ENCODE measurements at places on chromosomes 3 and 15.

DNA sequence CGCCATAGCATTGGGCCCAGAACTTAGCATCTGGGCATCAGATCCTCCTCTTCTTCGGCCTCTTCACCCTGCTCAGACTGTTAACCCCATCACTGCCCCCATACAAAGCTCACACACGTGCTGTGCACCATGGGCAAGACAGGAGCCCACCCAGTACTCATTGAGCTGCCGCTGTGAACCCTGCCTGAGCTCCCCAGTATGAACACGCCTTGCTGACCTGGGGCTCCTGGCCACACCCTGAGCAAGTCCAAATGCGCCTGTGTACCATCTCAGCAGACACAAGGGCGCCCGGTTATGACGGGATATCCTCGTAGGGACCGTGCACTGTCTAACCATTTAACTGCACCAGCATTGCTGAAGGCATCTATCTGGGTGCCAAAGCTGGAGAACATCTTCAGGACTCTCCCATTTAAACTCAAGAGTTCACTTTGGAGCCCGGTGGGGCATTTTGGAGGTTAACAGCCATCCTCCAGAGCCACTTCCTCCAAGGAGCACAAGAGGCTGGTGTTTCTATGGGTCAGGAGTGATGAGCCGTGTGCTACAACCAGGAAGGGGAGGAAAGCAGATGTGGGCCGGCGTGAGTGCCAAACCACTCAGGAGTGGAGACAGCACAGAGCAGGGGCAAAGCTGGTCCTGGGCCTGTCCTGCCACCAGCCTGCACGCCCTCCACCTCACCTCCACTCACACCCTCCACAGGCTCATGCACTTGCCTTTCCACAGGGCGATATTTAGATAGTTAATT, 12.1 kb downstream of the PRR23E start:
- DNase-seq = no peak

DNA sequence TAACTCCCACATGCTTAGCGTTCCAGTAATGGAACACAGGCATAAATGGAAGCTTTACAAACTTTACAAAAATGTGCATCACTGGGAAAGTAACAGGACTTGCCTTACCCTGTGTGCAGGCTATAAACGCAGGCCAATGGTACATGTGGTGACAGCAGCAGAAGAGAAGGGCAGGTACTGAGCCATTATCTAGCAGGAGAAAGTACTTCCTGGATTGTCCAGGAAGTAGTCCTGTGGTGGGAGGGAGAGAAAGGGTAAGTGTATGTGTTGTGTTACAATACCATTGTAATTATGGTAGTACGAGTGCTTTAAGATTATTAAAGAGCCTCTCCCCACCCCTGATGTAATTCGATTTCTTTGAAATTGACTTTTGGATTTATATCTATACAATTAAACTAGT, 5.3 kb downstream of the ATP1B3 start:
- DNase-seq = no peak

DNA sequence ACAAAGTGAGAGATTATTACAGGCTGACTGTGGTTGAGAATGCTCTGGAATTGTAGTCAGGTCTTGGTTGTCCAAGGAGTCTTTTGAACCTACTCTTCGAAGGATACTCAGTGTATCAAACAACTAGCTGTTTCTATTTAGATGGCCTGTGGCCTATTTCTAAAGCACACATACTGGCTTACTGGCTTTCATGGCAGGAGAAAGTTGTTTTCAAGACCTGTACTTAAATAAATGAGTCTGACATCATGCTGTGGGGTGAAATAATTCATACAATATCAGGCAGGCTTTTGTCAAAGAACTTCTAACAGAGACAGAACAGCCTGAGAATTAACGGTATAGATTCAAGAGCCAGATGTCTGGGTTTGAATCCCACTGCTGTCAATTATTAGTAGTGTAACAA, 316.7 kb upstream of the SEMA6D start:
- no peak for DNase-seq

DNA sequence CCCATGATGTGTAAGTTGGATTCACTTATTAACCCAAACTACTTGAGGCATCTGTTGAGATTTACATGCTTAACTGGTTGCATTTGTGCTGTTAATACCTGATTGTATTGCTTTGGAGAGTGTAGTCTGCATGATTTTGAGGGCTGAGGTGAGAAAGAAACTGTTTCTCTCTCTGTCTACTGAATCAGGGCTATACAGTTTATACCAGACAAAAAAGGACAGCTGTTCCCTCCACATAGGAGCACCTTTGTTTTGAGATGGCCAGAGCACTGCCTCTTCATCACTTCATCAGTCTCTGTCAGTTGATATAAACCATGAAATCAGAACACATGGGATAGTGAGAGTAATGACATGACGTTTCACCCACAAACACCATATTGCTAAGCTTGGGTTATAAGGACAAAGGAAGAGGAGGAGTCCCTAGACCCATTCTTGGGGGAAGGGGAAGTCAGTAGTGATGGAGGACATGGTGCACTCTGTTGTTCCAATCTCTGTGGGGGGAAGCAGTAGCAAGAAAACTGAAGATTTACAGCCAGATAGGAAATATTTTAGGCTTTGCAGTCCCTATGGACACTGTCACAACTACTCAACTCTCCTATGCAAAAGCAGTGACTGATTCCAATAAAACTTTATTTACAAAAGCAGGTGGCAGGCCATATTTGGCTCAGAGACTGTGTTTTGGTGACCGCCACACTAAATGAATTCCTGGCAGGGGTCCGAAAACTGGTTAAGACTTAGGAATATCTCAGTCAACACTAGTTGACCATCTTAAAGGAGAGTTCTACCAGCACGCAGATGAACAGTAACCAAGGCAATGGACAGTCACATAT, 123.9 kb upstream of the NR2E3 start:
- DNase-seq = no peak

- DNase-seq = no peak
Measured at GRCh38 chr3:49173792-49174170, 2.4 kb downstream of the KLHDC8B start.

- no peak for DNase-seq
Measured at GRCh38 chr3:56753206-56753820, 48.4 kb downstream of the ARHGEF3 start.

Measured in NCI-H2107 (cell line).